ENCODE measurements at places on chromosomes 3 and 15.

- no peak for DNase-seq
Measured at GRCh38 chr3:50862221-50862620, 187.5 kb downstream of the DOCK3 start.

- DNase-seq, result peak; percentile 60
Measured at GRCh38 chr3:78101384-78101783, 1061.5 kb downstream of the ROBO2 start.

DNA sequence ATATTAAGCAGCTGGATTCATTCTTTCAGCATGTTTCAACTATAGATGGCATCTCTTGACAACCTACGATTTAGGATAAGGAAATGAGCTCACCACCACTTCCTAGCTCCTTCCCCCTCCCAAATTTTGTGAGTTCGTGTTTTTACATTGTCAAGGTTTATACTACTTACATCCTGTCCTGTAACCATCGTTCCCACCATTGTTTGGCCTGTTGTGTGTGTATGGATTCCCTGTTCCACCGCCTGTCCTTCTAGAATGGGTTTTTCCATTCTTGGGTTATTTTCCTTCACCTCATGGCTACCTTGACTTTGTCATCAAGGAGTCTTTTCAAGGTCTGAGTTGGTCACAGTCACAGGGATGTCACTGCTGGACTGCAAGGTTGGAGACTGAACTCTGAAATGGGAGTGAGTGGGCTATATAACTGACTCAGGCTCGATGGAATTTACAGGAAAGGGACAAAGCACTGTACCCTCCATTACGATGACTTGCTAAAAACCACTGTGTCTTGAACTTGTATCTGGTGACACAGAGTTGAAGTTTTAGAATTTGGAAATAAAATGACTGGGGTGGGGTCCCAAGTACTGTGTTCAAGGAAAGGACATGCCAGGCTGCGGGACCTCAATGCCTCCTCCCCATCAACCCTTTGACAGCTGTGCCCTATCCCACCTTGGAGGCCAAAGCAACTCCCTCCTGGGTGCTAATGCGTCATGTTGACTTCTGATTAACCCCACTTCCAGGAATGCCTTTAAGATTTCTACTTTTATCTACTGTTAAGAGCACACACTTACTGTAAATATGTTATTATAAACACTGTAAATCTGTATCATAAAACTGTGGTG lies 66.8 kb upstream of the BLM start:
- DNase-seq, result peak; percentile 24

- DNase-seq, result no peak
Measured at GRCh38 chr15:43169888-43170287, 15.3 kb upstream of the CCNDBP1 start.

- no peak for DNase-seq
Measured at GRCh38 chr3:17738921-17739320, 3.5 kb downstream of the TBC1D5 start.

DNA sequence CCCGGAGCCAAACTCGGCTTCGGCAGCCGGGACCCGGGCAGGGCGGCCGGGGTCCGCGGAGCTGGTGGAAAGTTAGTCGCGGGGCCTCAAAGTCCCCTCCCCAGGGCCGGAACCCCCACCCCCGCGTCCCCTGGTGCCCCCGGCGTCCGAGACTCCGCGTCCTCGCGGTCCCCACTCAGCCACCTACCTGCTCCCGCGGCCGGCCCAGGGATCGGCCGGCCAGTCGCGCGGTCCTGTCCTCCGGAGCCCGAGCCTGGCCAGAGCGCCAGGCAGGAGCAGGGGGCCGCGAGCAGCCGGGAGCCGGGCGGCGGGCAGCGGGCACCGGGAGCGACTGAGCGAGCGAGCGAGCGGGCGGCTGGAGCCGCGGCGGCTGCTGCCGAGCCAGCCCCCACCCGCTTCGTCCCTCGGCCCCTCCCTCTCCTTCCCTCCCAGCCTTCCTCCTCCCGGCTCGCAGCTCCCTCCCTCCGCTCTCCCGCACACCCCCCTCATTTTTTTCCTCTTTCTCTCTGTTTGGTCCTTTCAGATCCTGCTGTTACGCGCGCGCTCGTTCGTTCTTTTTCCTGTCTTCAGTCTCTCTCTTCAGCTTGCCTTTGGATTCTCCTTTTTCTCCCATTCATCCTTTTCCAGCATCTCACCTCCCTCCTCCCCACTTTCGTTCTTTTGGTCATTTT lies at the start of gene MEGF11:
Gene MEGF11 (minus strand): TSS at position 333 of the 671 bp plus-strand sequence. CDS start 125,347 bp downstream, outside the sequence.
- DNase-seq, result no peak

DNA sequence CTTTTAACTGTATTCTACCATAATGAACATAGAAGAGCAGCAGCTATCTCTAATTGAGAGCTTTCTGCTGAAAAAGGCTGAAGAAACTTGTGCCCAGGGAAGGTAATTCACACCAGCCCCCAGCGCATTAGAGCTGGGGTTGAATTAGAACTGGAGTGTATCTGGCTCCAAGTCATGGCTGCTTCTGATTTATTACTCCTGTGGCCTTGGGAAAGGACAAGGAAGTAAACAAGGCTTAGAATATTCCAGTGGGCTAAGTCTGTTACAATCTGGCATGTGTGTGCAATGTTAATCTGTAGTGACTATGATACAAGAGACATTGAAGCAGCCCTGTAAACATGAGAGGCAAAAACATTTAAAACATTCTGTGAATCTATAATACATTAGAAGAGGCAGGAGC lies 18.1 kb downstream of the CPA3 start:
- DNase-seq, result no peak

DNA sequence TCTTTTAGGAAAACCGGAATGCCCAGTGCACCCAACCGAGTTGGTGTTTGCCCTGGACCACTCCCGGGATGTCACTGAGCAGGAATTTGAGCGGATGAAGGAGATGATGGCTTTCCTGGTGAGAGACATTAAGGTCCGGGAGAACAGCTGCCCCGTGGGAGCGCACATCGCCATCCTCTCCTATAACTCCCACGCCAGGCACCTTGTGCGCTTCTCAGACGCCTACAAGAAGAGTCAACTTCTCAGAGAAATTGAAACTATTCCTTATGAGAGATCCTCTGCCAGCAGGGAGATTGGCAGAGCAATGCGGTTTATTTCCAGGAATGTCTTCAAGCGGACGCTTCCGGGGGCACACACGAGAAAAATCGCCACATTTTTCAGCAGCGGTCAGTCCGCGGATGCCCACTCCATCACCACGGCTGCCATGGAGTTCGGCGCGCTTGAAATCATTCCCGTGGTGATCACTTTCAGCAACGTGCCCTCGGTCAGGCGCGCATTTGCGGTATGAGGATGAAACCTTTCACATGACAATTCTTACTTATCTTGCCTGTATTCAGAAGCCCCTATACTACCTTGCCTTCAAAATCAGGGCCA lies 97.5 kb downstream of the PIK3R4 start:
- no peak for DNase-seq

DNA sequence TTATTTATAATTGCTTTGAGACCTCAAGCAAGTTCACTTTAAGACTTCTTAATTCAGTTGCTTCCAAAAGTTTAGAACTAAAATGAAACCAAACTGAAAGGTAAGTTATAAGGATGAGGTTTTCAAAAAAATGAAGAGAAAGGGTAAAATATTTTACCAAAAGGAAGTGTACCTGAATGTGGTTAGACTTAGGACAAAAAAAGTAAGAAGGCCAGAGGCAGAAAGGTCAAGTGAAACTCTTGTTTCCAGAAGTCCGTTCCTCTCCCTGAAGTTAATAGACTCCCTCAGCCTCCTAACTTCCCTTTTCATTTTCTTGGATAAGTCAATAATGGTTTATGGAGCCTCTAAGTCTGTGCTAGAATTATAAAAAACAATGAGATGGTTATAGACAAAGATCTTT lies 16.6 kb downstream of the BTLA start:
- DNase-seq, result no peak

- no peak for DNase-seq
Measured at GRCh38 chr15:73802431-73803041, 49.4 kb upstream of the INSYN1 start.

DNA sequence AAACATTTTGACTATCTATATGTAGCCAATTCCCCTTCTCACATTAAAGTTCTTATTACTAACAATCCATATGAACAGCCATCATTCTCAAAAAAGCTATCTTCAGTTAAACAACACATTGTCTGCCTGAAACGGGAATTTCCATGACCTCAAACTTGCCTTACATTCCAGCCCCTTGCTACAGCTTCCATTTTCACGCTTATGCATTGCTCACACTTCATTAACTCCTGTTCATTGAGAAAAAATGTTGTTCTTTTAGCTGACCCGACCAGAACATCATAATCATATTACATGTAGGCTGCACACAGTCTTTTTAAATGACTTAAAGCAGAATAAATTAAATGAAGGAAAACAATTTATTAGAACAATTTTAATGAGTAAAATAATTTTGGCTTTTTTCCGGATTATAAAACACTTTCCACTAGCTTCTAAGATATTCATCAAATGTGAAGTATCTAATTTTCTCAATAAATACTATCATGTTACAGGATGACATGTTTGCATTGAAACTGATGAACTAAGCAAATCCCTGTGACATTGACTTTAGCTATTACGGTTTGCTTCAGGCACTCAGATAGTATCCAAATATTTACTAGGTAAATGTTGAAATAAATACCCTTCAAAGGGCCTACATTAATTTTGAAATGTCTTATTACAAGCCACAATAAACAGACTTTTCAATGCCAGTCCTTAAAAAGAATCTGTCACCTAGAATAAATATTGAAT lies 49.9 kb downstream of the P3H2 start:
- DNase-seq, result no peak

DNA sequence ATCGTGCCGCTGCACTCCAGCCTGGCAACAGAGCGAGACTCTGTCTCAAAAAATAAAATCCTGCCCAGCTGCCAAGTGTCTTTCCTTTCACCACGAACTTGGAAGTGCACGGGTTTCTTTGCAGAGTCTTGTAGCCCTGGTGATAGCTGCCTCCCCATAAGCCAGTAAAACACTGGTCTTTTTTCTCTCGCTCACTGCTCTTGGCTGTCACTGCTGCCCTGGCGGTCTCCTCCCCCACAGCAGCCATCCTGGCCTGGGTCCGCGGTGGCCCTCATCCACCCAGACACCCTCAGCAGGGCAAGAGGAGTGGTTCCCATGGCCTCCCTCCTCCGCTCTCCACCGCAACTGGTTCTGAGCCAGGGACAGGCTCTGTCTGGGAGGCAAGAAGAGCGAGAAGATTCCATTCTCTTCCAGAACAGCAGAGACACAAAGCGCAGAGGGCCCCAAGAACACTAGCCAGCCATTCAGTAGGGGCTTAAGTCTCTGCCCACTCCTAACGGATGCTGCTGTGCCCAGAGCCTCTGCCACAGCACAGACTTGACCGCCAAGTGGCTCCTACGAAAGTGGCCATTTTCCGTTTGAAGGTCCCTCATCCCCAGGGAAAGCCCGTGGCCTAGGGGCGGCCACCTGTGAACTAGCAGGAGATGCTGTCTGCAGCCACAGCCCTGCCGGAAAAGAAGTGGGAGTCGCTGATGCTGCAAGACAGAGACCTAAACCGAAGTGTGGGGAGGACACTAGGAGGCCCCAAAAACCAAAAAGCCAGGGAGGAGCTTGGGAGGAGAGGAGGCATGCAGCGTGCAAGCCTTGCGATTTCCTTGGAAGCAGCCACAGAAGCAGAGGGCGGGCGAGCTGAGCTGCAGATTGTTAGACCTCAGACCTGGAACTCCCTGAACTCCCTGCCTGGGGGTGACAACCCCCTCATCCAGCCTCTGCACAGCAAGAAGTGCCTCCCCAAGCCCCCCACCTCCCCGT lies 44.1 kb downstream of the KLHL25 start:
- DNase-seq, result peak; percentile 18

GRCh38 chr3:88301273-88301995 lies 151.7 kb downstream of the C3orf38 start:
- DNase-seq, result no peak

GRCh38 chr3:39143051-39143885 lies 10.1 kb downstream of the CSRNP1 start:
- DNase-seq, result no peak

GRCh38 chr3:13332158-13332557 lies 88.0 kb downstream of the NUP210 start:
- DNase-seq, result no peak

DNA sequence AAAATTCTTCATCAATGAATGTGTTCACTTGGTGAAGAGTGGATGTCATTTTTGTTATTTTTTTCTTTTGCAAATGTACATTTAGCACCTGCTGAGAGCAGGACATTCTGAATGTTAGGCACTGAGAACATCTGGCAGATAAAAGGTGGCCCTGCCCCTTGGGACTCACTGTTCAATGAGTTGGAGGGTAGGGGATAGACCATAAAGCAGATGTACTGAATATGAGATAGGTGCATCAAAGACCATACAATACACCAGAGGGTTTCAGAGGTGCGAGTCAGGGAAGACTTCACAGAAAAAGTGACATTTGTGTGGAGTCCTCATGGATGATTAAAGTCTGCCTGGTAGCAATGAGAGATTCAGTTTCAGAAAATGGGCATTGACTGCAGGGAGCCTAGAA lies 34.2 kb downstream of the EEFSEC start:
- no peak for DNase-seq

DNA sequence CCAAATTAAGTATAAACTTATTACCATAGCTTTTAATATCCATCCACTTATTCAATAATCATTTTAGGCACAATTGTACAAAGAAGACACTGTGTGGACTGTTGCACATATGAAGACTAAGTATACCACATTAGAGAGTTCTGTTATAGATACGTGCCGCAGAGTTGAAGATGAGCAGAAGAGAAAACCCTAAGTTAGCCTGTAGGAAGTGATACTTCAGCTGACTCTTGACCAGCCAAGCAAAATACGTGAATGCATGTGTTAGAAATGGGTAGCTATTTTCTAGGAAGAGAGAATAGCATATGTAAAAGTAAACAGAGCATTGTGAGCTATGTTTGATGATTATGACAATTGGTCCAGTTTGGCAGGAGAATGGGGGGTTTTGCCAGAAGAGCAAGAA lies 272.0 kb upstream of the ATP11B start:
- no peak for DNase-seq

DNA sequence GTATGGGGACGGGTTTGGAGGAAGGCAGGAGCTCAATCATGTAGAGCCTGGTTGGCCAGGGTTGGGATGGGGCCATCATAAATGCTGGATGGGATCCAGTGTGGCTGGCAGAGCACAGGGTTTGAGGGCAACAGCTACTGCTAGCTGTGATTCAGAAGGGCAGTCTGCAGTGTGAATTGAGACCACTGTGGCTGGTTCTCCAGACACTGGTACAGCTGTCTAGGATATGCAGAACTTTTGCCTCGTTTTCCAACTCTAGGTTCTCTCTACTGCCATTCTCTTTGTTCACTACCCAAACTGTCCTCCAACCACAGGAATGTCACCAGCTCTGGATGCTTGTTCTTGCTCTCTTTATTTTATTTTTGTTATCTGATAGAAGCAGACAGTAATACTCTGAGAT lies 543.6 kb downstream of the AGBL1 start:
- no peak for DNase-seq

DNA sequence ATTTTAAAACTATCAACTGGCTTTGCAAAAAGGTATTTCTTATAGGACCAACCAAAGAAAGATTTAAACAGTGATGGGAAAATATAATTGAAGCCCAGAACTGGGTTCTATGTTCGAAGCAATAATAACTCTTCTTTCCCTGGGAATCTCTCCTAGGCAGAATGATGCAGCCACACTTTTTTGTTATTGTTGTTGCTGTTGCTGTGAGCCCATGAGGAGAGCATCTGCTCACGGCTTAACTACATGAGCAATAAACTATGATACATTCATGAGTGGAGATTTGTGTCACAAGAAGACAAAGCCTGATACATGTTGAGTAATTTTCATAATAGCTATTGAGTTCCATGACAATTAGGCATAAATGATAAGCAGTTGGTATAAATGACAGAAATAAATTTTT lies 80.5 kb downstream of the CRTC3 start:
- peak; percentile 37 for DNase-seq

Data from brain microvascular endothelial cell (primary cell).